CD4-positive, alpha-beta T cell treated with Interleukin-1 beta for 1 hour (primary cell): ENCODE measurements at places on chromosomes 6 and 20.

DNA sequence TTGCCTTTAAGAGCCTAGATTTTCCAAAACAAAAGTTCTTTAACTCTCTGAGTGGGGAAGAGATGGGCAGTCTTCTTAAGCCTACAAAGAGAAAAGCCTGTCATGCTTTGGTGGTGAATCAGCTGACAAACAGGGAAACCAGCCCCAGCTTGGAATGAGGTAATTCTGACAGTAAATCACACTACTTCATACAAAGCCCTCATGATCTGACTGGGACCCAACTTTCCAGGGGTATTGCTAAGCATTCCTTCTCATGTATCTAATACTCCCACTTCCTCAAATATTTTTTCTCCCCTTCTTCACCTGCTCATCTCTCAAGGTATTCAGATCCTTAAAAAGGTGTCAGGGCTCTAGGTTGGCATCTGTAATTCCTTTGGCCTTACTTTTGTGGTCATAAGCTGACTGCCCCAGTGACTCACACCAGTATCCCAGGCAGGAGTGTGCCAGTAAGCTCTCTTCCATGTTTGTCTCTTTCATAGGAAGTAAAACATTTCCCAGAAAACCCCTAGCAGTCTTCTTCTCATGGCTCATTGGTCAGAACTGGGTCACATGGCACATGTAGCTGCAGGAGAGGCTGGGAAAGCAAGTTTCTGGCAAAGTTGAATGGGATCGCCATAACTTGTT is 15.0 kb upstream of the TBC1D22B start:
- DNase-seq: no peak

DNA sequence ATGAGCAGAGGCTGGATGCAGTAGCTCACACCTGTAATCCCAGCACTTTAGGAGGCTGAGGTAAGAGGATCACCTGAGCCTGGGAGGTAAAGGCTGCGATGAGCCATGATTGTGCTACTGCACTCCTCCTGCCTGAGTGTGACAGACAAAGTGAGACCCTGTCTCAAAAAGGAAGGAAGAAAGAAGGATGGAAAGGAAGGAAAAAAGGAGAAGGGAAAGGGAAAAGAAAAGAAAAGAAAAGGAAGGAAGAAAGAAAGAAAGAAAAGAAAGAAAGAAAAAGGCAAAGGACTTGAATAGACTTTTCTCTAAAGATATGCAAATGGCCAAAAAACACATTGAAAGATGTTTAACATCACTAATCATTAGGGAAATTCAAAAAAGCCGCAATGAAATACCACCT is 215.3 kb upstream of the MYLIP start:
- DNase-seq: no peak

DNA sequence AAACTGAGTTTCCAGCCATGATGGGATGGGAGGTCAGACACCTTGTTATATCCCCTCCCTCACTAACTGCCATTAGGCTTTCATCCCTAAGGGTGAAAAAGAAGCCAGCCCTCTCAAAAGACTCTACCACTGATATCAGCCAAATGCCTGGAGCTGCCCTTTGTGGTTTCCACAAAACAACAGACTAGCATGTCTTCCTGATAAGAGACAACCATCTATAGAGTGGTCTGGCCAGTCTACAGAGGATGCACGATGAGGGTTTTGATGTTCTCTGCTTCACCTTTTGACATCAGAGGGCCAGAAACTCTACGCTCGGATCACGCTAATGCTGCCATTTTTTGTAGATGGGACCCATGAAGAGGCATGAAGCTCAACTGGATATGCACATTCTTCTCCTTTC is 61.7 kb upstream of the ARHGAP18 start:
- DNase-seq: no peak

- DNase-seq: no peak
These were observed 13.7 kb upstream of the BLCAP start for GRCh38 chr20:37541326-37541725.

DNA sequence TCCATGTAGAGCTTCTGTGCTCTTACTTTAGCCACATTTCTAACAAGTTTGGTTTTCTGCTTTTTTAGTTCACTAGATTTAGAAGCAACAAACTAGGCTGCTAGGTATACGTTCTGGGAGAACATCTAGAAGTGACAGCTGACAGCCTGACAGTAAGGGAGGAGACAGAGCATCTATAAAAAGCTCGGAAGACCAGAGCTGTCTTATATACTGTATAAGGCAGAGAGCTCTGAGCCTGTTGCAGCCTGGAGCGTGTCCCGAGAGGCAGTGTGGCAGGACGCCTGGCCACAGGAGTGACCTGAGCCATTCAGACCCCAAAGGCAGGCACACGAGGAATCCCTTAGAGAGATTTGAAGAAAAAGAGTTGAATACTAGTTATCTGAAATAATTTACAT is 24.6 kb downstream of the PPP1R14C start:
- no peak for DNase-seq

DNA sequence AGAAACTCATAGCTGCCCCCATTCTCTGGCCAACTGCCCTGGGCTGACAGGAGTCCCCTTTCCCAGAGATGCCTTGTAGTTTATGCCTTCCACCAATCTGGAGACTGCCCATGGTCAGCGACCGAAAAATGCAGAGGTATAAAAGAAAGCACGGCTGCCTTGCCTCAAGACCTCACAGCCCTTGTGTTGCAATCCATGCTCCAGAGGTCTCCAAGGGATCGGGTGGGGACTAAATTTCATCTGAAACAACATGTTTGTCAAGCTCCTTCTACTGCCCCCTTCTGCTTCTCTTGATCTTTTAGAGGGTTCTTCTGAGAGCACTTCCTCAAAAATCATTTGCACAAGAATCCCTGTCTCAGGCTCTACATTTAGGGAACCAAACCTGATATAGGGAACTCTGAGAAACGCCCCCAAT is 128.8 kb downstream of the PLCB1 start:
- no peak for DNase-seq

GRCh38 chr6:112563368-112563767 is 216.2 kb downstream of the RFPL4B start:
- DNase-seq: no peak

- no peak for DNase-seq
These were observed 2.8 kb upstream of the FOXC1 start for GRCh38 chr6:1606780-1607515.

- no peak for DNase-seq
These were observed 64.4 kb upstream of the TMEM170B start for GRCh38 chr6:11473008-11473740.

DNA sequence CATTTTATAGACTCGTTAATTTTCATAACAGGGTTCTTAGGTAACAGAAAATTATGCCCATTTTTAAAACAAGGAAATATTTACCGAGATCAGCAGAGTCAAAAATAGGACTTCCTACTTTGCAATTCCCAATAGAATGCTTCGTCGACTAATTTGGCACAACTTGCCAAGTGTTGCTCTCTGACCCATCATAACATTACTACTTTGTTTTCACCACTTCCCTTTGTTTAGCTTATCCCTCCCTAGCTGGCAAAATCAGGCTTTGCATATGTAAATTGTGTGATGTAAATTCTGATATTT is 914 bp upstream of the RANBP9 start:
- no peak for DNase-seq

DNA sequence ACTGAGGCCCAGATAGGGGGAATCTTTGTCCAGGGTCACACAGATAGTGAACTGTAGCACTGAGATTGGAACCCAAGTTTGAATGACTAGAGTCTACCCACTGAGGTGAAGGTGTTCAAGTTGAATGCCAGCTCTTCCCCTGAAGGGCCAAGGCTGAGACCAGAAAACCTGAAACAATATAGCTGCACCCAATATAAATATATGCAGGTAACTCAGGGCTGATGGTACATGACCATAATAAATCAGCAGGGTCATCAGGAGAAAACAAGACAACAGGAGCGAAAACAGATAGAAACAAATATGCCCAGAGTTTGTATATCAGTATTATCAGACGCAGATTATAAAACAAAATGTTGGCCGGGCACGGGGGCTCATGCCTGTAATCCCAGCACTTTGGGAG is 4.0 kb upstream of the RBCK1 start:
- DNase-seq: no peak

DNA sequence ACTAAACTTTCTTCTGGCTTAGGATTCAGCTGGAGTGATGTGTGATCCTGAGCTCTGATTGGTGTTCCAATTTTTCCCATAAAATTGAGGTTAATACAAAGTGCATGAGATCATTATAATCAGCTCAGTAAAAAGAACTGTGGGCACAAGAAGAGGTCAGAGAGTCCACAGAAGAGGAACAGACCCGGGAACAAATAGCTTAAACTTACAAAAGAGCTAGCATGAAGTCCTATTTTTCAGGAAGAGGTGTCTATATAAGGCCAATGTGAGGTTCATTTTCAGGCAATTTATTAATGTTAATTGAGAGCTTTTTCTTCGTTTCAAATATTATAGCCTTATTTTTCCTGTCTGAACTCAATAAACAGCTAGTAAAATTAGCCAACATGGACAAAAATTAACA is 26.9 kb upstream of the STX11 start:
- DNase-seq: no peak

- no peak for DNase-seq
These were observed 37.0 kb upstream of the GCLC start for GRCh38 chr6:53581856-53582255.
